ENCODE measurements at places on chromosomes 16 and 17.

DNA sequence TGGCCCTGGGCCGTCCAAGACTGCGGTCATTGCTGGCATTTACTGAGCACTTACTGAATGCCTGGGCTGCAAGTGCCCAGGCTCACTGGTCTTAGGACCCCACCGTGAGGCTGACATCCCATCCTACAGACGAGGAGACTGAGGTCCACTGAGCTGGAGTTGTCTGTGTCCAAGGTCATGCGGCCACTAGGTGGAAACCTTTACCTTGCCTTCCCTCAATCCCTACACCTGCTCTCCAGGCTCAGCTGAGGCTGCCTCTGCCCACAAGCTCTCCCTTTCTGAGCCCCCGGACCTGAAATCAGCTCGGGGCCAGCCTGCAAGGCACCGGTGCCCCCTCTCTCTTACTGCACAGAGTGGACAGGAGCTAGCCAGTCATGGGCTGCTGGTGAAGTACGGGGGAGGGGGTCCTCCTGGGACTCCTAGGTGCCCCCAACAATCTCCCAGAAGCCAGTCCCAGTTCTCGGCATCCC lies 1.5 kb downstream of the CASKIN1 start:
- DNase-seq = peak; percentile 24

DNA sequence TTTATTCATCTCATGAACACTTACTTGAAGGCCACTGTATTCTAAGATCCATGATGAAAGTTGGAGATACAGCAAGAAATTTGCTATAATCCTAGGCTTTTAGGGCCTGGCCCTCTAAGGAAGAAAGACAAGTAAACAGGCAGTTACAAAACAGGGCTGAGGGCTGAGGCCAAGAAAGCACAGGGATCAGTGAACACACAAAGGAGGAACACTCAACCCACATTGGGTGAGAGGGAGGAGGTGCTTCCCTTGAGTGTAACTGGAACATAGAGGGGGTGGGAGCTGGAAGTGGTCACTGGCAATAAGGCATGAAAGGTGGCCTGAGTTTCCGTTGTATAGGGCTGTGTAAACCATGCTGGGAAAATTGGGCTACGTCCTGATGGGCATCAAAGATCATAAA lies 112.2 kb downstream of the ZNF18 start:
- DNase-seq = no peak

- no peak for DNase-seq
These were observed 59.4 kb upstream of the HS3ST2 start for GRCh38 chr16:22754577-22754976.

DNA sequence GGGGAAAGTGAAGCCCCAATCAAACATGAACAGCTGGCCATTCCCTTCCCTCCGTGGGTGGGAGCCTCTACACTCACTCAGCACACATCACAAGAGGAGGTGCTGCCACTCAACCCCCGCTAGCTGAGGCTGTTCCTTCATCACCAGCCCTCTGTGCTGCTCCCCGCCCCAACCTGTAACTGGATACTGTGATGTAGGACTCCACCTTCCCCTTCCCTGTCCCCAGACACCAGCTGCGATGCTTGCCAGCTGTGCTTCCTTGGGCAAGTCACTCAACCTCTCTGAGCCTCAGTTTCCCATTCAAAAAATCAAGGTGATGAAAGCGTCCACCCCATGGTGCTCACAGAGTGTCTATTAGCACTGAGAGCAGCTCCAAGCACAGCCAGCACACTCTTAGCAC lies 273.2 kb downstream of the MRTFB start:
- no peak for DNase-seq

DNA sequence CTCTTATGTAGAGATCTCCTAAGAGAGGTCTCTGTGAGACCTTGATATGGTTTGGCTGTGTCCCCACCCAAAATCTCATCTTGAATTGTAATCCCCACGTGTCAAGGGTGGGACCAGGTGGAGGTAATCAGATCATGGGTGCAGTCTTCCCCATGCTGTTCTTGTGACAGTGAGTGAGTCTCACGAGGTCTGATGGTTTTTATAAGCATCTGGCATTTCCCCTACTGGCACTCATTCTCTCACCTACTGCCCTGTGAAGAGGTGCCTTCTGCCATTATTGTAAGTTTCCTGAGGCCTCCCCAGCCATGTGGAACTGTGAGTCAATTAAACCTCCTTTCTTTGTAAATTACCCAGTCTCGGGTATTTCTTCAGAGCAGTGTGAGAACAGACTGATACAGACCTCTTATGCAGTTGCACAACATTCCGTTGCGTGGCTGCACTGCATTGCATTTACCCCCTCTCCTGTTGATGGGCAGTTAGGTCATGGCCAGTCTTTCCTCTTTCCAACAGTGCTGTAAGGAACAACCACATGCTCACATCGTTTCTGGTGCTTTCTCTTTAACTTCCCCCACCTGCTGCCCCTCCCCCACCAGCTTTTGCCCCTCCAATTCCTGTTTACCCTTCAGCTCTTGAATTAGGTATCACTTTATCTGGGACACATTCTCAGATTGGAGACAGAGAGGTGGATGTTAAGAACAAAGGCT lies 43.6 kb upstream of the MED9 start:
- no peak for DNase-seq

- no peak for DNase-seq
These were observed 18.0 kb downstream of the PIK3R6 start for GRCh38 chr17:8849311-8850041.

- DNase-seq = no peak
These were observed 9.6 kb downstream of the AP2B1 start for GRCh38 chr17:35596530-35597233.

GRCh38 chr17:80277751-80278671 lies 17.4 kb downstream of the RNF213 start:
- DNase-seq = no peak

GRCh38 chr16:13338044-13338443 lies 436.6 kb downstream of the SHISA9 start:
- no peak for DNase-seq

GRCh38 chr16:23407436-23408127 lies 45.4 kb downstream of the COG7 start:
- DNase-seq = no peak

DNA sequence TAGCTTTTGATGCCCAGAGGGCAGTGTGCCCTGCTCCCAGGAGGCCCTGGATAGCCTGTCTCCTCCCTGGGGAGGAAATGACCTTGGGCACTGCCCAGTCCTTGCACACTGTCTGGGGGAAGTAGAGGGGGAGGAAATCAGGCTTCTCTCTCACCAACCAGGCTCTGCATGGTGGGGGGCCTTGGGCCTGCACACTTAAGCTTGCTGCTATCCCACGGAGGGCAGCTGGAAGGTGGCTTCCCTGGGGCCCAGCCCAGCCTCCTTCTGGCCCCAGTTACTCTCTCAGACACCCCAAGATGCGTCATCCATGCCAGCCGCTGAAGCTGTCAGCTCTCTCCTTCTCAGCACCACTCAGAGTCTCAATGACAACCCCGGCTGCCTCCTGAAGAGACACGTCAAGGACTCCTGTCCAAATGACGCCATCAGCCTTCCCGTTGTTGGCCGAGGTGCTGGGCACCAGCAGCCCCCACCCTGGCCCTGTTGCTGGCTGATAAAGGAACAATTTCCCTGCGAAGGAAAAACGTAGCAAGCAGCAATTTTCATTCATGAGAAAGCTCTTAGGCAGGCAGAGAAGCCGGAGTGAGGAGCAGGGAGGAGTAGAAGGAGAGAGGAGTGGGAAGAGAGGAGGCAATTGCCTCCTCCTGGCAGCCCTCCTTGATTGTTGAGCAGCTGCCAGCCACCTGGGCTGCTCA lies 95.5 kb downstream of the SDK2 start:
- DNase-seq = no peak

DNA sequence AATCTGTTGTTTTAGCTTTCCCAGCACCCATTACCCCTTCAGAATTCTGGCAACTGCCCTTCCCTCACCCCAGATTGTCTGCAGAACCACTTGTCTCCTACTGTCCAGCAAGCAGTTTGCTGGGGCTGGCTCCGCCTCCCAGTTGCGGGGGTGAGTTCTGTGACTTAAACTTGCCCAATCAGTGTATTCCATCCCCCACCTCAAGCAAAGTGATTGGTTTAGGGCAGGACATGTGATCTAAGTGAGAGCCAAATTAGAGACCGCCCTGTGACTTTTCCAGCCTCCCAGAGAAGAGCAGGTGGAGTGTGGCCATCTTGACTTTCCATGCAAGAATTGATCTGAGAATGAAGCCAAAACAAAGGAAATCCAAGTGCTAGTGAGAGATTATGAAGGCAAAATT lies 22.7 kb upstream of the SRCIN1 start:
- DNase-seq = no peak

GRCh38 chr17:31480067-31480466 lies 88.6 kb downstream of the RAB11FIP4 start:
- no peak for DNase-seq

- no peak for DNase-seq
These were observed 29.5 kb upstream of the CDH1 start for GRCh38 chr16:68707340-68708152.

DNA sequence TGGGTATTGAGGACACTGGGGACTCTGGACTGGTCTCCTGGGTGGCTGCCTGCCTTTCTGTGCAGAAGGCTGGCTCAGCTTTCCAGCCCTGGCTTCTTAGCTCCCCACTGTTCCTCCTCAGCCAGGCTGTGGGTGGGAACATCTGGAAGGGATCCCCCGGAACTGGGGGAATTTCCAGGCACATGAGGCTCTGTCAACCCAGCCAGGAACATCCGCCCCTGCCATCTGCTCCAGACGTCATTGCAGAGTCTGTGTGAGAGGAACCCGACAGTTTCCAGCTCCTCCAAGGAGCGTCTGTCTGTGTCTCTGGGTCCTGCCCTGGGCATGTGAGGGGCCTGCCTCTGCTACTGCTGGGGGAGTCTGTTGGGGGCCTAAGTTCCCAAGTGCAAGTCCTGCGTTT lies 36.2 kb upstream of the CRHR1 start:
- no peak for DNase-seq

DNA sequence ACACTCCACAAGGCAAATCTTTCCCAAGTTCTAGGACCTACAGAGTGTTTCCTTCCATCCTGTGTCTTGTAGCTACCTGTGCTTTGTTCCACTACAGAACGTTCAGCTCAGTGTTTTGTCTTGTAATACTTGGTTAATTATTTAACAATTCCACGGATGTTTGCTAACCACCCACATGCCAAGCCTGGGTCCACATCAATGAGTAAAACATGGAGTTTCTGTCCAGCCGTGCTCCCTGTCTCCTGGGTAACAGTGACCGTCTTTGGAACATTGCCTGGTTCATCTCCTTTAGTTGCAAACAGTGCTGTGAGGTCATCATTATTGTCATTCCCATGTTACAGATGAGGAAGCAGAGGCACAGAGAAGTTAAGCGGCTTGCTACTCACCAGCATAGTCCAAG lies 41.3 kb downstream of the IRF8 start:
- DNase-seq = no peak

GRCh38 chr17:20043021-20043420 lies 33.9 kb downstream of the SPECC1 start:
- no peak for DNase-seq

- DNase-seq = no peak
These were observed 4.9 kb downstream of the TXNDC11 start for GRCh38 chr16:11737713-11738112.

- DNase-seq = no peak
These were observed 820.0 kb upstream of the EEF2KMT start for GRCh38 chr16:5917436-5918195.

All from activated T-helper 1 cell treated with Interleukin-2 at 50 U/mL for 16 hours (primary cell).